ENCODE measurements at places on chromosomes 6 and 20.

DNA sequence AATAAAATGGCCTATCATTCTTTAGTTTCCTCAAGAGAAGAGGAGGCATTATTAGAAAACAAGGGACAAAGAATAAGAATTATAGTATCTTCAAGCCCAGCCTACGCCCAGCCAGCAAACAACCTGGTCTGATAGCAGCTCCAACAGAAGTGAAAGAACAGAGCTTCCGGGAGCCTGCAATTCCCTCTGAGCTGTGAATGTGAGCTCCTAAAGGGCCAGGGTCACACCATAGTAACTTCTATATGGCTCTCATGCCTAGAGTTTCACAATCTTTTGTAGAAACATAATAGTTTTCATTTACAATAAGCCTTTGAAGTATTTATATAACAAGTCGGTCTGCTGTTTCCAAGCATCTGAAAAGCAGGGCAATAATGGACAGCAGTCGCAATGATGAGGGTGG, 116.5 kb downstream of the SMLR1 start:
- no peak for DNase-seq

DNA sequence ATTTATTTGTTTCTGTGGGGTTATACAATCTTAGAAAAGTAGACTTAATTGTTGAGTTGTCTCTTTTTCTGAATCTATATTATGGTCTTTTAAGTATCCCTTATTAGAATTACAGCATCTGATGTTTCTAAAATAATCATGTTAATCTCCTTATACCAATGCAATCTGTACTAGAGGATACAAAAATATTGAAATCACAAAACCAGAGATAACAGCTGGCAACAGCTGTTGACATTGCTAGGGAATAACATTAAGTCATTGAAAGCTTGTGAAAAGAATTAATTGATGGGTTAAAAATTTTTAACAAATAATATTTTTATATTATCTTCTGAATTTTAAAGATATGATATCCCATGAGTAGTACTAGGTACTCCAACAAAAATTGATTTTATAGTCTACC, 162.6 kb downstream of the COL19A1 start:
- no peak for DNase-seq

- DNase-seq: no peak
Observed at GRCh38 chr20:8388141-8388540, 256.1 kb downstream of the PLCB1 start.

DNA sequence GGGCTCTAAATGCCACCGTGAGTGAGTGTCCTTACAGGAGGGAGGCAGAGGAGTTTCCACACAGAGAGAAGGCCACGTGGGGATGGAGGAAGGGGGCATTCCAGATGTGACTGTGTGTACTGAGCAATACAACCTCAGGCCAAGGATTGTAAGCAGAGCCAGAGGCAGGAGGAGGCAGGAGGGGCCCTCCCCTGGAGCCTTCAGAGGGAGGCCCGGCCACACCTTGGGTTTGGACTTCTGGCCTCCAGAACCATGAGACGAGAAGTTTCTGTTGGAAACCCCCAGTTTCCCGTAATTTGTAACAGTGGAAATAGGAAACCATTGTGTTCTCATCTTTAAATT, 9.3 kb upstream of the KIF25 start:
- no peak for DNase-seq

GRCh38 chr6:14243597-14243996, 126.0 kb downstream of the CD83 start:
- DNase-seq: no peak

GRCh38 chr20:38193586-38194105, 28.6 kb upstream of the TGM2 start:
- no peak for DNase-seq

DNA sequence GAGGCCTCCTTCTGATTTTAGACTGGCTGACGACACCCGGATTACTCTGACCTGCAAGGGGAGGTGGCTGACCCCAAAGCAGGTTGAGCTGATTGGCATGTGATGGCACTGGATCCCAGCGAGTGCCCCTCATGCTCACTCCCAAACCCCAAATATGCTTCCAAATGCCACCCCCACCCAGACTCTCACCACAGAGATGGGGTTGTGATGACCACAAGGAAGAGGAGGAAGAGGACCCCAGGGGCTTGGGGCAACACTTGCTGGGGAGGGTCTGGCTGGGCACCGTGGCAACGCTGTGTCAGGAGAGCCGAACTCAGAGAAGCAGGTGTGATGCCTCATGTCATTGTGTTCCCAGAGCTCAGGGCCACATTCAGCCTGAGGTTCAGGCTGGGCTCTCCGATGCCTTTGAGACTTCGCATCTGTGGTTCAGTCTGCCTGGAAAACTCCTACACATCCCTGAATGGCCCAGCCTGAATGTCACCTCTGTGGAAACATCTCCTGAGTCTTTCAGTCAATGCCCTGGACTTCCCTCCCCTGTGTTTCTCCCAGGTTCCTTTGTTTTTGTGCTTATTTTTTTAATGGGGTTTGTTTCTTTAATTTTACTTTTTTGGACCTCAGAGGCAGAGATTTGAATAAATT, 169.1 kb upstream of the PMEPA1 start:
- no peak for DNase-seq

- no peak for DNase-seq
Observed at GRCh38 chr6:31228476-31228875, 43.4 kb downstream of the HLA-C start.

GRCh38 chr6:19424853-19425252, 412.3 kb upstream of the ID4 start:
- no peak for DNase-seq

DNA sequence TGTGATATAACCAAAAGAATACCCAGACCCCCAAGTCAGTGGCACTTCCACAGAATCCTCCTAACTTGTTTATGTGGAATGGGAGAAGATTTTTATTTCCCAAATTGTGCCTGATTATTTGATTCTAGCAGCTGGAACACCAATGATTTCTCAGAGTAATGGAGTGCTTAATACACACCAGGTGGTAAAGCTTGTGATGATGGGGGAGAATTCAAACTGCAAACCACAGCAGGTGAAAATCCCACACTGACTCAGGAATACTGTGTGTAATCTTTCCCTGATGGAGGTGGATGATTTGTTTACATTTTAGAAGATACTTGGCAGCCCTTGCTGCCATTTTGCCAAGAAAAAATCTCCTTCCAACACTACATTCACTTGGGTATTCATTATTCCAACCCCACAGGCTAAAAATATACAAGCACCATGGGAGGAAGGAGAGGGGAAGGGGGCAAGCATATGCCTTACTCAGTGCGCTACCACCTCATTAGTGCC, 212.7 kb upstream of the PLN start:
- DNase-seq: no peak

- DNase-seq: no peak
Observed at GRCh38 chr6:122078481-122078880, 321.0 kb upstream of the HSF2 start.

Measured in GOT3 (cell line).